ENCODE measurements at places on chromosomes 1 and 21.

DNA sequence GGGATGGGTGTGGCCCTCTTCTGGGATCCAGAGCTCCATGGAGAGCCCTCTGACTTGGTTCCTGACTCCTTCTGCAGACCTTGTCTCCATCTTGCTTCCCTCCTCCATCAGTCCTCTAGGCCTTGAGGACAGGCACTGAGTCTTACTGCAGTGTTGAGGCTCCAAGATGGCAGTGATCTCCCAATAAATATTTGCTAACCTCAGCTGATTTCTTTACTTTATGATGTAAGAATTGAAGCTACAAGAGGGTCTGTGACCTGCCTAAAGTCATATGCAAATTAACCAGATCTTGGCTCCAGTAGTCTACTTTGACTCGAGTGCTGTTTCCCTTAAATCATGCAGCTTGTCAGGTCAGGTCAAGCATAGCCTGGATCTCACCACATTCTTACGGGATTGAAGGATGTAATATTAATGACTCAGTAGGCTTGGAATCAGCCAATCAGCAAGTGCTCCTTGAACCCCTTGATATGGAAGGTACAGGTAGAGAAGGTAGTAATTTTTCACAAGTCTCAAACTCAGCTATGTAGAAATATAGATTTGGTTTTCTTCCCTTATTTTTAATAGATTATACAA lies 93.0 kb downstream of the CLIC6 start:
- no peak for DNase-seq

- DNase-seq, result no peak
Measured at GRCh38 chr21:35587841-35588380, 472.4 kb downstream of the SETD4 start.

GRCh38 chr1:201050515-201051277 lies 27.2 kb upstream of the KIF21B start:
- DNase-seq, result no peak

GRCh38 chr1:180169640-180170195 lies 15.0 kb downstream of the QSOX1 start:
- no peak for DNase-seq

DNA sequence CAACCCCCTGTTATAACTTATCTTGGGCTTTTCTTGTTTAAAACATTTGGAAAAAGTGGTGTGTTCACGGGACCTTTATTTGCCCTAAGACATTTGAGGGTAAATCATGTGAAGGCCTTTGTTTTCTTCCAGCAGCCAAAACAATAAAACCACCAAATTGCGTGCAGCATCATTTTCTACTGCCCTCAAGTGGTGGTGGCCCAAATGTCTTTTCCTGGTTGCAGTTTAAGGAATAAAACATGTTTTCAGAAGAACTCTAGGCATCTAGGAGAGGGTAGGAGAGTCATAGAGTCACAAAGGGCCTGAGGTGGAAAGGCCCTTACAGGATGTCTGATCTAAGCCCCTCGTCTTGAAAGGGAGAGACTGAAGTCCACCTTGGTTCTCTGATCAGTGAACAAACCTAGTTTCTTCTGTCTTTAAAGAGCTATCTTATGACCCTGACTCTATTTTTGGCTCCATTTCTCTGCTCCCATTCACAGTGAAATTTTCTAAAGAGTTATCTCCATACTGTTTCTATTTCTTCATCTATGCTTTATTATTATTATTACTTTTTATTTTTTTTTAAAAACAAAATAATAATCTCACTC lies 16.0 kb upstream of the EPS15 start:
- DNase-seq, result peak; percentile 29

DNA sequence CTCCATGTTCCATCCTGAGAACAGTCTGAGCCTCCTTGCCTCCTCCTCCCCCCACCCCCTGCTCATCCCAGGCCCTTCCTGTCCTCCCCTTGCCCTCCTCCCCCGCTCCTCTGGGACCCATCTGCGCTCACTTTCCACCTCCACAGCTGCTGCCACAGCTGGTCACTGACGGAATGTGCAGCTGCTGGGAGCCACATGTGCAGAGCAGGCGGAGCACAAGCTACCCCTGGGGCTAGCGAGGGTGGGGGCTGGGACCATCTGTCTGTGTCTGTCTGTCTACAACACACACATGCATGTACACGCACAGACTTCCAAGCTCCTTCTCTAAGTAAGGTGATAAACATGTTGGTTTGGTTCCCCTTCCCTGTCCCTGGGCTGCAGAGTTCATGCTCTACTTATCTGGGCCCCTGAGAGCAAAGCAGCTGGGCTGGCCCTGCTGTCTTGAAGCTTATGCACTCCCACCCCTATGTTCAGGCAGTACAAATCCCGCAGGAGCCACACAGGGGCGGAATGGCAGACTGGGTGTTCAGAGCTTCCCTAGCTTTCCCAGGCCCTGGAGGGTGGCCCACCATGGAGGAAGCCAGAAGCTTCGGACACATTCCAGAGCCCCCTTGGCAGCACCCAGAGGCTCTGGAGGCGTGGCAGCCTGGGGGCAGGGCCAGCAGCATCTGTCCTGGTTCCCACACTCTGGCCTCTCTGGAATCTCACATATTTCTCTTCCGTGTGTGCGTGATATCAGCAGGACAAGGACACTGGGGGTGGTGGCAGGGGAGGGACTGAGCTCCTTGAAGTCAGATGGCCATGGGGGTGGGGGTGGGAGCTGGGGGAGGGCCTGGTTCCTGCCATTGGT lies 7.0 kb upstream of the HEYL start:
- no peak for DNase-seq
